ENCODE measurements at places on chromosomes 12 and 14. TPM values are rescaled to one million over a fixed set of nuclear protein-coding genes. Genes with fewer than 3 reads are reported as not detected.

DNA sequence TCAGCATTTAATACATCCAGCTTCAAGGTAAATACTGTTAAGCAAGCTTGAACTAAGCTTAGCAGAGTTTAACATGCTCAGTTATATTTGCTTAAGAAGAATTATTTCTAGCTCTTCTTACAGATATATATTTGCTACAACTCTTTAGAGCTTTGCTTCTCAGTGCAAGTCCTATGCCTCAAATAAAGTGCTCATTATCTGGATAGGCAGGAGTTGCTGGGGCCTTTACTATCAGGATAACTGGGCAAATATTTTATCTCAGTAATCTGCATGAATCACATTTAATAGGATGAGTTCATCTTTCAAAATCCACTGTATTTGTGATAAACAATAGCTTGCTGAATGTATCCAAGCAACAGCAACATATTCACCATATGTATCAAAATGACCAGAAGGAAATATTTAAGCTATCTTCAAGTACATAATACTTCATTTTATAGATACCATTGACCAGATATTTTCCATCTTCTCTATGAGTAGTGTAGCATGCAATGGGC is 187.6 kb downstream of the NOVA1 start:
- ATAC-seq: no peak

- ATAC-seq: no peak
These were observed 77.6 kb downstream of the CNTN1 start for GRCh38 chr12:40769846-40770245.

GRCh38 chr12:100959481-100959880 is 164.9 kb downstream of the ANO4 start:
- ATAC-seq: no peak

DNA sequence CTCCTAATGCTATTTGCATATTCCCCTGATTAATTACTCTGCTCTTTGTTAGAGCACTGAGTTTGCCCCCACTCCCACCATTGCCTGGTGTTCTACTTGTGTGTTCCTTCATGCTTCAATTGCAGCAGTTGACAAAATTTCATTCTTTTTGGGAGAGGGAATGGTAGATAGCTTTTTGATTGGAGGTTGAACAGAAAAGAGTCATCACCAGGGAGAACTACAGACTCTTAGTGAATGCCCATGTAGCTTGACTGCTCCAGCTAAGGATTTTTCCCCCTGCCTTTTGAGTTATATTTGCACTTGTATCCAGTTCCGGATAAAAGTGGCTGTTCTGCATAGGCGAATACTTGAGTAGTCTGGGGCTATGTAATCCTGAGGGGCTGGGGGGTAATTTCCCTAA is 183.9 kb downstream of the ETNK1 start:
- no peak for ATAC-seq

GRCh38 chr12:13666806-13667205 is 314.6 kb downstream of the GRIN2B start:
- ATAC-seq: no peak

DNA sequence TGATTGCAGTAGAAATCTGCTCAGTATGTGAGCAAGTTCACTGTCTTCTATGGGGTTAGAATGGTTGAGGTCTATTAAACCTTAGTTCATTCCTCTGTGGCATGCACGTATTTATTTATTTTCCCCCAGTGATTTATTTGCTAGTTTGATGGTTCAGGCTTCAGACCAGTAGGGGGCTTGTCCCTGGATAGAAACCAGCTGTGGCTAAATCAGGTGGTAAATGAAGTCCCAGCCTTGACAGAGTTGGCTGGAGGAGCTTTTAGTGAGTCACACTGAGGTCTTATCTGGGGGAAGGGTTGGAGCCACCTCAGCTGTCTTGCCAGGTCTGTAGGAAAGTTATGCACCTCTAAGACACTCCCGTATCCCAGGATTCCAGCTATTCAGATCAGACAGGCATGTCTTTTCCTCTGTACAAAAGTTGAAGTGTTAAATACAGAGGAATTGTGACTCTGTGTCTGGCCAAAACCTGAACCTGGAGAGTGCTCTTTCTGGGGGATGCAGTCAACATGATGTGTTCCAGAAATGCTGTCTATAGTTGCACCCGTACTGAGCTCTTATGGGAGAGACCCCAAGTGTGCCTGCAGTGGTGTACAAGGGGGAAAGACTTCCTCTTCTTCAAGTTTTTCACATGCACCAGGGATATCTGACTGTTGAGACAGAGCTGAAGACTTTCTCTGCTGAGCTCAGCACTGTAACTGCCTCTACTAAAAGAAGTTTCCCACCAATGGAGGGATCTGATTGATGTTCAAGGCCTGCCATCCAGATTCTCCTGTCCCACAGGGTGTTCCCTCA is 1322.1 kb downstream of the TMEM121 start:
- ATAC-seq: no peak

- no peak for ATAC-seq
These were observed 6.5 kb upstream of the ITPR2 start for GRCh38 chr12:26839512-26839911.

- no peak for ATAC-seq
These were observed 37.0 kb downstream of the WDR89 start for GRCh38 chr14:63604626-63605025.

DNA sequence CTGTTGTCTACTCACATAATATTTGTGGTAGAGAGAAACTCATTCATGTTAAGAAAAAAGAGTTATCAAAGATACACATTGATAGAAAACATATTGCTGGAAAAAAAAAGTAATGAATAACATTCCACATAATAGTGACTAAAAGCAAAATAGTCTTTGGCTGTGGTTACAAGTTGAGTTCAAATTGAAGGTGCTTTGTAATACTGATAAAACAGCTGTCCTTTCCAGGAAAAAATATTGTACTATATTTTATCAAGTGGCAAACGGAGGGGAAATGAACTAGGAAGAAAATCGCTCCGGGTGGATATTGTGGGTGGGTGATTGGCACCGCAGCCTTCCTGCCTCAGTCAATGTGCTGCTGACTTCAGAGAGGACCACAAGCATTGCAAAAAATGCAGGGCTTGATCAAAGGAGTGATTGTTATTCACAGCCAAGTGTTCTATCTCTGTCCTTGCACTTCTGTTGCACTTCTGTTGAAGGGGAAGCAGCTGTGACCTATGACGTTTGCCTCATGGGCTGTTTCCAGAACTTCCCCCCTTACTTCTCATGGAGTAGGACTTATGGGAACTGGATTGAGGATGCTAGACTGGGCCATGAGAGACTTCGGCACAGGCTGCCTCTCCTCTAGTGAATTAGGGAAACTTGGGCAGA is 114.4 kb downstream of the VRK1 start:
- no peak for ATAC-seq

GRCh38 chr12:123363740-123364531 is 711 bp downstream of the SBNO1 start:
- ATAC-seq: no peak

DNA sequence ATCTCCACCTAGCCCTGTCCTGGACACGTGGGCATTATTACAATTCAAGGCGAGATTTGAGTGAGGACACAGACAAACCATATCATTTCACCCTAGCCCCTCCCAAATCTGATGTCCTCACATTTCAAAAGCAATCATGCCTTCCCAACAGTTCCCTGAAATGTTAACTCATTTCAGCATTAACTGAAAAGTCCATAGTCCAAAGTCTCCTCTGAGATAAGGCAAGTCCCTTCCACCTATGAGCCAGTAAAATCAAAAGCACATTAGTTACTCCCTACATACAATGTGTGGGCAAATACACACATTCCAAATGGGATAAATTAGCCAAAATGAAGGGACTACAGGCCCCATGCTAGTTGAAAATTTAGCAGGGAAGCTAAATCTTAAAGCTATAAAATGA is 546.0 kb upstream of the LMO3 start:
- ATAC-seq: no peak

GRCh38 chr12:87901457-87901856 is 127.7 kb downstream of the C12orf50 start:
- ATAC-seq: no peak

Gene GUCY2C
- total RNA-seq: not detected

Gene VASH1
- 2.6 TPM for total RNA-seq

Gene AQP6
- not detected for total RNA-seq

Gene GPRC5D
- not detected for total RNA-seq

Gene RPGRIP1
- not detected for total RNA-seq

Gene C12orf54
- not detected for total RNA-seq

Gene TESPA1
- 51.1 TPM for total RNA-seq

Gene POTEM
- total RNA-seq: not detected

Gene FGD4
- total RNA-seq: 0.32 TPM

Gene TSHR
- 0.50 TPM for total RNA-seq

Gene PMCH
- total RNA-seq: 0.71 TPM

Data from activated T-helper 17 cell treated with anti-CD3 and anti-CD28 coated beads, Interleukin-2, amount 50 U/mL, for 72 hours (primary cell).